ENCODE measurements at places on chromosomes 4 and X. TPM values are rescaled to one million over a fixed set of nuclear protein-coding genes. Genes with fewer than 3 reads are reported as not detected.

The COL4A6 gene
- total RNA-seq: 0.20 TPM

The RENBP gene
- total RNA-seq: 35.9 TPM

The SLC16A2 gene
- total RNA-seq: 0.60 TPM

- peak; percentile 38 for DNase-seq
Measured at GRCh38 chrX:49053223-49054072, 5.4 kb upstream of the CCDC120 start.

The SPIN2B gene
- total RNA-seq: 4.8 TPM

- DNase-seq: no peak
Measured at GRCh38 chrX:9938516-9938915, 28.6 kb upstream of the CLDN34 start.

- no peak for DNase-seq
Measured at GRCh38 chr4:43990551-43990950, 458.1 kb downstream of the KCTD8 start.

GRCh38 chrX:73647632-73648322 is 84.8 kb downstream of the CHIC1 start:
- DNase-seq: no peak

- no peak for DNase-seq
Measured at GRCh38 chrX:12777670-12778069, 13.5 kb upstream of the PRPS2 start.

- DNase-seq: no peak
Measured at GRCh38 chr4:37847311-37847884, 20.9 kb downstream of the PGM2 start.

The SHROOM4 gene
- 22.9 TPM for total RNA-seq

The LANCL3 gene
- total RNA-seq: under 0.01 TPM

DNA sequence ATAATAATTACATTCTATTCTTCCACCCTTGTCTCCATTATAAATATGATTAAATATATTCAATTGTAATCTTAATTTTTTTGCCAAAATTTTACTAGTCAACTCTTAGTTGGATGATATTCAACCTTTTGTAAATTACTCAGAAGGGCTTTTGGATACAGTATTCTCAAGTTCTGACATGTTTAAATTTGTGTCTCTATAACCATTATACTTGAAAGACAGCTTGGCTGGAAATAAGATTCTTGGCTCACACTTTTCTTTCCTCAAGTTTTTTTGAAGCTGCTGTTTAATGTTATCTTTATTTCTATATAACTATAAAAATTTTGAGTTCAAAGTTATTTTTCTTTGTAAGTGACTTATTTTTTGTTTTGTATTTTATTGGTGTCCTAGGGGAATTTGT is 214.4 kb downstream of the ARAP2 start:
- no peak for DNase-seq

DNA sequence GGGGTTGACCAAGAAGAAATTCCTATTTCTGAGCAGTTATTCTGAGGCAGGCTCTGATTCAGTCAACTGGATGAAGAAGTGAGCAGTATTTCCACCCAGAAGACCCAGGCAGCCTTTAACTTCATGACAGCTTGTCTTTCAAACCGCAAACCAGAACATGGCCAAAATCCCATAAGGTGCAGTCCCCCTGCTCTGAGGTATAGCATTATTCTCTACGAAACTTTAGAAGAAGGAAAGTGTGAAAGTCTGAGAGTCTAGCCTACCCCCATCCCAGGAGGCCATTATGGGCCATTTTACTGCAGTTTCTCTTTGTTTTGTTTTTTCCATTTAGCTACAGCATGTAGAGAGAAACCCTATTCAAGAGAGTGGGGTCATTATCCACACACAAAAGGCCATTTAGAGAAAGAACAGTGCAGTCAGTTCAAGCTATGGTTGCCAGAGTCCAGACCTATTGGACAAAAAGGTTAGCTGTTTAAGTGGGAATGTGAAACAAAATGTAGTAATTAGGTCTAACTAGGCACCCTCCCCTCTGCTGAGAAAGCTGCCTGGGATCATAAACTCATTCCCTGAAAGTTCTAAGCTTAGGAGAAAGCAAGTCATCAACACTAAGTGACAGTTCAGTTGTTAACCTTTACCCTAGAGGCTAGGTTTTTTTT is 52.1 kb upstream of the RASGEF1B start:
- DNase-seq: no peak

The MRPL1 gene
- total RNA-seq: 20.9 TPM

GRCh38 chrX:48961585-48962091 is 4.2 kb upstream of the OTUD5 start:
- DNase-seq: peak; percentile 34

DNA sequence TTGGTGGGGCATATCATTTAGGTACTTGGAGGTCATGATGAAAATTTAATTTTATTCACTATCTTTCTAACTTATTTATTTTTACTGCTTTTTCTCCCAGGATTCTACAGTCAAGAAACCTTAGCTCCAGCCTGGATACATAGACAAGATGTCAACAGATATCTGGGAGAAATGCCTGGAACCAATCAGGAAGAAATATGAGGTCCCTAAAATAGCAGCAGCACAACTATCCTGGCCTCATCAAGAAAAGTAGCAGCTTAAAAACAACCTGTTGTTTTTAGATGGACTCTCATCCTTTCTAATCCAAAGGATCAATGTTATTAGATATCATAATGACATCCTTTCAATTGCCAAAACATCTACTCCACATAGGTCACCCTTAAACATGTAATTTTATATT is 54.5 kb downstream of the MAOB start:
- DNase-seq: no peak

- DNase-seq: no peak
Measured at GRCh38 chrX:27463187-27463586, at the start of gene PPP4R3C. TSS of gene PPP4R3C (minus strand) at chrX:27463341. CDS start at chrX:27463296, 45 bp downstream.

DNA sequence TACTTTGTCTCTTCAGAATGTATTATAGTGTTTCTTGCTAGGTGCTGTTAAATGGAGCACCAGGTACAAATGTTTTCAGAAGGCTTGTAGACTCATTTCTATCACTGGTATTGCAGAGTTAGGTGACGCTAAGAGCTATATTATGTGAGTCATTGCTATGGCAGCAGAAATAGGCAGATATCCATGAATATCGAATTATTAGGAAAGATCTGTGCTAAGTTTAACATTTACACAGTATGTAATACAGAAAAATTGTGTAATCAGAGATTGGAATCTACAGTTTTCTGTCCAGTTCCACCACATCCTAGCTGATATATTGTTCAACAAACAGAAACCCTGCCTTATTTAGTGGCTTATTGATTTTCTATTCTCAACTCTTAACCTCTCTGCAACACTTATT is 1025.5 kb downstream of the STIM2 start:
- no peak for DNase-seq

- peak; percentile 64 for DNase-seq
Measured at GRCh38 chr4:13483768-13484121, 395 bp downstream of the RAB28 start.

DNA sequence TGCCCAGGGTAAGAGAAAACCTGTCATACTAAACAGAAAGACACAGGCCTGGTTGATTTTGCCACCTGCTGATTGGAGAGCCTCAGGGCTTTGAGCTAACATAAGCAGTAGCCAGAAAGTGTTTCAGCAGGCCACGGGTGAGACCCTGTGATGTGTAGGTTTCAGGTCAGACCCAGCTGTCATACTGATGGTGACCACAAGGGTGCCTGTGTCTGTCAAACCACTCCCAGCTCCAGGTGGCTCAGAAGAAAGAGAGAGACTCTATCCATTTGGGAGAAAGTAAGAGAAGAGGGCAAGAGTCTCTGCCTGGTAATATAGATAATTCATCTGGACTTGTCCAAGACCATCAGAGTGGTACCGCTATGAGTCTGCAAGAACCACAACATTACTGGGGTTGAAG is 72.8 kb upstream of the NLRP2B start:
- DNase-seq: no peak

DNA sequence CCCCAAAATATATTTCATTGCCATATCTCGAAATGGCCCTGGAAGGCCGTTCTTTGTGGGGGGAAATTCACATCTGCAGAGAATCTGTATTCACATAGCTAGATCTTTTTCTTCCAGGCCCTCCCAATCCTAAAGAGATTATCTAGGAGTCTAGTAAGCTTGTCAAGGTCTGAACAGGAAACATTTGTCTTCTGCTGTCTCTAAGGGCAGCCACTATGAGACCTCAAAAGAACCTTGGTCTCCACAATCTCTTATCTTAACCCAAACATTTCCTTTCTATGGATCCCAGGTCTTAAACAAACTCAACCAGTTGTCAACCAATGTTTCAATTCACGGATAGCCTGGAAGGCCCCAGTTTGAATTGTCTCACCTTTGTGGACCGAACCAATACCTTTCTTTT is 45.0 kb downstream of the CRLF2 start:
- no peak for DNase-seq

DNA sequence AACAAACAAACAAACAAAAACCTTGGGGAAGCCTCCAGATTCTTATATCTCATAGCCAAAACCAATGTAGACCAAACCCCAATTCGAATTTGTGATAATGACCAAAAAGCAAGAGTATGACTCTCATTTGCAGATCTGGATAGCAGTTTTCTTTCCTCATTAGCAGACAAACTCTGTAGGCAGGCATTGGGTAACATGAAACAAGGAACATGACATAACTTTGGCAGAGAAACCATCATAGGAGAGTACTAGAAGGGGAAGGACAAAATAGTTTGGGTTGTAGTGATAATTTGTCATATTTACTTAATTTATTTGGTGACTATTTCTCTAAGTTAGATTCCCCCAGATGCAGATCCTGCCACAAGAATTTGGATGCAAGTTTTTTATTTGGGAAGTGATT is 187.8 kb downstream of the MID1IP1 start:
- no peak for DNase-seq

DNA sequence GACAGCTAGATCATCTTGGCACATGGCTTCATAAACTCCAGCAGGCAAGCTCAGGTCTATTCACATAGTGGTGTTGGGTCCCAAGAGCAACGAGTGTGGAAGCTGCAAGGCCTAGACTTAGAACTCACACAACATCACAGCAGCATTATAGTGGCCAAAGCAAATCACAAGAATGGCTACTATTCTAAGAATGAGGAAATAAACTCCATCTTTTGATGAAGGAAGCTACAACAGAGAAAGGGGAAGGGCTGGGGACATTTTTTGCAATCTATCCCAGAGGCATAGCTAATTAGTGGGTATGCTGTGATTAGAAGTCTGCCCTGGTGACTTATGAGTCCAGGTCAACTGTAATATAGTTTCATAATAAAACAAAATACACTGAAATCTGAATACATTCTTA is 42.9 kb upstream of the TAB3 start:
- no peak for DNase-seq

The DCAF8L2 gene
- not detected for total RNA-seq

GRCh38 chr4:106898621-106899230 is 137.4 kb downstream of the DKK2 start:
- peak; percentile 64 for DNase-seq

GRCh38 chr4:180455226-180455625 is 1788.0 kb upstream of the TENM3 start:
- DNase-seq: no peak

- DNase-seq: peak; percentile 13
Measured at GRCh38 chrX:40005292-40006011, 92.3 kb downstream of the BCOR start.

- no peak for DNase-seq
Measured at GRCh38 chr4:150256841-150257730, 178.8 kb downstream of the DCLK2 start.

DNA sequence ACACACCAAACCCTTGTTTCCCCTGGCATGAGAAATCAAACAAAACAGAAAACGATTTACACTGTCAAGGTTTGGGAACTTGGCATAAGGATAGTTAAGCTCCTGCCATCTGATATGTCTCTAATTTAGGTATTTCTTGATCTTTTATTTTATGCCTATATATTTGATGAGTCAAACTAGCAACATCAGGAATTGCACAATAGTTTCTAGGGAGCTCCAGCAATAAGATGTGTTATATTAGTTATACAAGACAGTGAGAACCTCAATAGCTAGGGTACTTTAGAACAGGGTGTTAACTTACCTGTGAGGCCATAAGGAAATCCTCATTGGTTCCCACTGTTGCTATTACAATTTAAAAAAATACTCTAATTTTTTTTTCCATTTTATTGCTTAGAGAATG is 474.2 kb downstream of the GBA3 start:
- no peak for DNase-seq

- DNase-seq: no peak
Measured at GRCh38 chrX:20129547-20129946, 12.1 kb downstream of the EIF1AX start.

- DNase-seq: no peak
Measured at GRCh38 chr4:101289306-101289705, 58.0 kb downstream of the PPP3CA start.

GRCh38 chr4:165873298-165874071 is 448 bp downstream of the TLL1 start:
- DNase-seq: peak; percentile 72

- DNase-seq: no peak
Measured at GRCh38 chr4:156971165-156971675, 379 bp downstream of the PDGFC start.
